Natural killer cell treated with Interleukin-12 subunit alpha and Interleukin-12 subunit beta and Interleukin-15 and Interleukin-18, amount 100 ng/mL, for 72 hours (primary cell): ENCODE measurements at places on chromosomes 6 and 20.

- no peak for DNase-seq
Measured at GRCh38 chr20:63942250-63942951, 13.8 kb downstream of the UCKL1 start.

GRCh38 chr6:163408352-163408991 lies 6.0 kb upstream of the QKI start:
- no peak for DNase-seq

DNA sequence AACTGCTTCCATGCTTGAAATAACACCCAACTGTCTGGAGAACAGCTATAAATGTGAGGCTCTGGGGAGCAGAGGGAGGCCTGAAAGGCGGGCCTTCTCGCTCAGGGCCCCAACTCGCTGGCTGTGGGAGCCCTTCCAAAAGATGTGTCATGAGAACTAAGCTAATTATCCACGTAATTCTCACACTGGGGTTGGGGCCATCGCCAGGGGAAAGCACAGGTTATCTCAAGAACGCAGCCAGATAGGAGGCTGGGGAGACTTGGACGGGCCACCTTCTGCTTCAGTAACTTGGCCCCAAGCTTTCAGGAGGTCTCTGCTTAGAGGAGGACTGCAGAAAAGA lies 1.6 kb downstream of the PXDC1 start:
- no peak for DNase-seq

GRCh38 chr6:122005661-122006060 lies 393.8 kb upstream of the HSF2 start:
- DNase-seq: no peak

GRCh38 chr6:113010196-113010989 lies 663.3 kb downstream of the RFPL4B start:
- no peak for DNase-seq

- no peak for DNase-seq
Measured at GRCh38 chr6:142291512-142291911, 10.3 kb upstream of the ADGRG6 start.

DNA sequence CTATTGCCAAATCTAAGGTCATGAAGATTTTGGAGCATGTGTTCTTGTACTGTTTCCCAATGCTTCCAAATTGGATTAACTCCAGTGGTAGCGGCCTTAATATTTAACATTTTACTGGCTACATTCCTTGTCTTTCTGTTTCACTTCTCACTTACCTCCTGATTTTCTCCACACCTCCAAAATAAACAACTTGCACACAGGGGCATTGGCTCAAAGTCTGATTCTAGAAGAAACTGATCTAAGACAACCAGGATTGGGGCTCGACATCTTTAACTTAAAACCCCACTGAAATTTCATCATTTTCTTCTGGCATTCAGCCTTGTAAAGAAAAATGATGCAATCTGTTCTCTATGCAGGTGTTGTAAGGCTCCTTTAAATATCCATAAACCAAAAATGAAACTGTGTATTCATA lies 557.9 kb upstream of the ID4 start:
- DNase-seq: no peak

DNA sequence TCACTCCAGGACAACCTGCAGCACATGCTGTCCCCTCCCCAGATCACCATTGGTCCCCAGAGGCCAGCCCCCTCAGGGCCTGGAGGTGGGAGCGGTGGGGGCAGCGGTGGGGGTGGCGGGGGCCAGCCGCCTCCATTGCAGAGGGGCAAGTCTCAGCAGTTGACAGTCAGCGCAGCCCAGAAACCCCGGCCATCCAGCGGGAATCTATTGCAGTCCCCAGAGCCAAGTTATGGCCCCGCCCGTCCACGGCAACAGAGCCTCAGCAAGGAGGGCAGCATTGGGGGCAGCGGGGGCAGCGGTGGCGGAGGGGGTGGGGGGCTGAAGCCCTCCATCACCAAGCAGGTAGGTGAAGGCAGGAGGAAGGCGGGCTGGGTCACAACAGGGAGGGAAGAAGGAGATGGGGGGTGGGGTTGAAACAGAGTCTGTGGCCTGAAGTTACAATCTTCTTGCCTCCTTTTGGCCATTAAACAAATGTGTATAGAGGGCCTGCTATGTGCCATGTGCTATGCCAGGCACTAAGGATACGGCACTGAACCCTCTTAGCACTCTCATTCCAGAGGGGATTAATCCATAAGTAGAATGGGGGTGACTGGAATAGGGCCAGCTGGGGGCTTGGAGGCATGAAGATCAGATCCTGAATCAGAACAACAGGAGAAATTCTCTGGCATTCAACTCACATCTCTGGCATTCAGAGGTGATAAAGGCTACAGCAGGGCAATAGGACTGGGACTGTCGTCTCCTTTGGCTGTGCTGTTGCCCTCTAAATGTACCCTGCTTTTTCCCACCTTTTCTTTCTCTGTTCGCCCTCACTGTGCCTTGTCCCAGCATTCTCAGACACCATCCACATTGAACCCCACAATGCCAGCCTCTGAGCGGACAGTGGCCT lies 10.5 kb upstream of the ZBTB9 start:
- no peak for DNase-seq
